Activated T-cell treated with anti-CD3 and anti-CD28 coated beads, Interleukin-2, amount 50 U/mL, for 48 hours (primary cell): ENCODE measurements at places on chromosomes 6 and 20.

DNA sequence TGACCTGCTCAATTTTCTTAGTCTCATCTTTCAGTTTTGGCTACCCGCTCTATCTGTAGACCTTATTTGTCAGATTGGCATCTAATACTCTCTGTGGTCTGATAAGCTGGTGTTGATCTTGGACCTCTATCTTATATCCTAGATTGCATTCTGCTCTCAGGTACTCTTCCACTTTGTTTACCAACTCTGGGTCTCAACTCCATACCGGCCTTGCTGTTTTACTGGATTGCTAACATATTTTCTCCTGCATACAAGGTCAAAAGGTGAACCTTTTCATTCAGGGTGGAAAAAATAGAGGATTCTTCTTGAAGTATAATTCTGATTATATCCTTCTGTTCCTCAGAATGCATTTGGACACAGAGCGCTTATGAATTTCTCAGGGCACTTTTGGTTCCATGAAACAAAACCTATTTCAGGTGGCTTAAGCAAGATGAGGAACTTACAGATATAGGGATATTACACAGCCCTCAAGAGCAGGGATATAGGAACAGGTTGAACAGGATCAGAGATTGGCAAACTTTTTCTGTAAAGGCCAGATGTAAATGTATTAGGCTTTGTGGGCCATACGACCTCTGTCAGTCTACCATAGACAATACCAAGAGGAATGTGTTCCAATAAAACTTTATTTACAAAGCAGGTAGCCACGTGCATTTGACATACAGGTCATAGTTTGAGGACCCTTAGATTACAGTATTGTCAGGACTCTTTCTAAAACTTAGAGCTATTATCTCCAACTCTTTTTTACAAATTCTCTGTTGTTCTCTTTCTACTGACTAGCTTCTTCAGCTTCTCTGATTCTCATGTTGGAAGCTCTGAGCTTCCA is 2.5 kb upstream of the SH3BGRL2 start:
- no peak for DNase-seq

GRCh38 chr20:25586877-25587276 is 1.5 kb upstream of the NINL start:
- DNase-seq = no peak

DNA sequence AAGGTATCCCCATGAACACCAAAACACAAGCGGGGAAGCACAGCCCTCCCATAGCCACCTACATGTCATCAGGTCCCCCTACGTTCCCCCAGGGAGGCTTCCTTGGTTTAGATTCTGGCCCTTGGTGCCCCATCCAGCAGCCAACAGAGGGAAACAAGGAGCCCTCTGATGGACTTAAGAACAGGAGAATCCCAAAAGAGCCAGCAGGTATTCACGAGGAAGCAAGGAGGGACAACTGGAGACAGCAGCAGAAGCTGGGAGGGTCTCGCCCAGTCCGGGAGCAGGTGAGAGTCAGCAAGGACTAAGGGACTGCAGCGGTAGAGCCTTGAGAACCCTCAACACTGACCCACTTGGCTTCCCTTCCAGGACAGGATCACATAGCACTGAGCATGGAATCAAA is 58.4 kb upstream of the TOP1 start:
- DNase-seq = no peak

GRCh38 chr20:54625497-54625896 is 150.1 kb downstream of the DOK5 start:
- DNase-seq = no peak

GRCh38 chr6:111536910-111537527 is 54.0 kb upstream of the REV3L start:
- no peak for DNase-seq

DNA sequence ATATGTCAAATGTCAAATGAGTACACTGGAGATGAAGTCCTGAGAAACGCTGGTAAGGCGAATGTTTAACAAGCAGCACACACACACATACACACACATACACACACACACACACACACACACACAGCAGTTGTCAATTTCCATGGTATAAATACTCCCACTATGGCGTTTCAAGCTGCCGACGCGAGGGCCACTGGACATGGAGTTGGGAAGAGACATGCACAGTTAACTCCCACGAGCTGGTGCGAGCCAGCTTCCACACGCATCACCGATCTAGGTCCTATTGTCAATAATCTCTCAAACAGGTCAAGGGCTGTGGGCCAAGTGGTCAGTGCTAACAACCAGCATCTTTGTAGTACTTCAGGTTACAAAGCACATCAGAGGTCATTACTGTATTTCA is 58.9 kb downstream of the TRERF1 start:
- peak; percentile 18 for DNase-seq

DNA sequence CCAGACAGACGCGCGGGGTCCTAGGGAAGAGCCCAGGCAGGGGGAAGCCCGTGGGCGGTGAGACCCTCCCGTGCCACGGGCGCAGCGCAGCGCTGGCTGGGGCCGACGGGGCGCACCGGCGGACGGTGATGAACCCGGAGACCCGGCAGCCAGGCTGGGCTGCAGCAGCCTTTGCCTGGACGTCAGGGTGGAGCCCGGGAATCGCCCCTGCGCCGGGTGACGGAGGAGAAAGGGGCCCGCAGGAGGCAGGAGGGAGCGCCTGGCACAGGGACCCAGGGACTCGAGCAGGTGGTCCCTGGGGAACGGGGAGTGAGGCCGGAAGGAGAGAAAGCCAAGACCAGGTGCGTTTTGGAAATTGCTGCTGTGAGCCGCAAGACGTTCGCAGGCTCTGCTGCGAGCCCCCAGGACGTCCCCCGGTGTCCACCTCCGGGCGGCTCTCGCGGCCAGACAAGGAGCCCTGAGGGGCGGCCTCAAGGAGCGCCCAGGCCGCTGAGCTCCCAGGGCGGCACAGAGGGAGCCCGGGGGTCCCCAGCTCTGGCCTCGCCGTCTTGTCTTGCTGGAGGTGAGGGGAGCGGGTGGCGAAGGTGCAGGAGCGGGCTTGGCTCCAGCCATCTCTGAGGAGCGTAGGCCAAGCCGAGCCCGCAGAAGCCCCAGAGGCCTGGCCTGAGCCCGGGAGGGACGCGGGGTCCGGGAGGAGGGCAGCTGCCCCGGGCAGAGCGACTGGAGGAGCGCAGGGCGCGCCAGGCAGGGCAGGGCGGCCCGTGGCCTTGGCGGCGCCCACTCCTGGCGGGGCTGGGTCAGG is 191.2 kb upstream of the PDE10A start:
- DNase-seq = no peak

GRCh38 chr20:4549711-4550259 is 171.9 kb upstream of the PRND start:
- DNase-seq = no peak

DNA sequence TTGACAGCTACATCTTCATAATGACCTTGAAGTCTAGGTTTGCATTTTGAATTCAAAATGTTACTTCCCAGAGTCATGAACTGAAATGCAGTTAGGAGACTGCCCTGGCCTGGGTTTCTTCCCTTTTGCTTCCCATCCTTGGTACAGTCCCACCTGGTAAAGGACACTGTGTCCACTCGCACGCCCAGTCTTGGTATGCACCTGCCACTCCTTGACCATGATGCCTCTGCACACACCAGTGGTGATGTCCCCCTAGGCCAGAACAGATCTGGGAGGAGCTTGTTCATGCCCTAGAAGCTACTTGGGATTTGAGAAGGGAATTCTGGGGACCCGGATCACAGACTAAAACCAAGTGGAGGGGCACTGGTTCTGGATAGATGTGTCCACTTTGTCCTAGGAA is 3.6 kb downstream of the PPP1R14C start:
- DNase-seq = no peak

- no peak for DNase-seq
Observed at GRCh38 chr20:17642404-17643269, 39.4 kb downstream of the RRBP1 start.

- no peak for DNase-seq
Observed at GRCh38 chr6:11952316-11952715, 59.8 kb upstream of the HIVEP1 start.

GRCh38 chr6:36323062-36323461 is 13.6 kb downstream of the BNIP5 start:
- no peak for DNase-seq

DNA sequence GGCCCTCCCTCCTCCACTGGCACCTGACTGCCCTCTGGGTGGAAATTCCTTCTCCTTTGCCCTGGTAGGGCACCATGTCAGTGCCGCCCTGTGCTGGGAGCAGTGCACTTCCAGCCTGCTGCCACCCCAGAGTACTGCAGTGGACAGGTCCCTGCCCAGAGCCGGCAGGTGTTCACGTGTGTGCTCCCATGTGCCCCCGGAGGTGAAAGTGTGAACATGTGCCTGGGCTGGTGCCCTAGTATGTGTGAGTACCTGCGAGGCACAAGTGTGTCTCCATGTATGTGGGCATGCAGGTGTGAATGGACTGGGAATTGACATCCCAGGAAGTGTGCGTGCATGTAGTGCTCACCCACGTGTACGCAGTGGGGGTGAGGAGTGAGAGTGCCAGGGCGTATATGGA is 29.4 kb downstream of the SDCBP2 start:
- DNase-seq = peak; percentile 67

DNA sequence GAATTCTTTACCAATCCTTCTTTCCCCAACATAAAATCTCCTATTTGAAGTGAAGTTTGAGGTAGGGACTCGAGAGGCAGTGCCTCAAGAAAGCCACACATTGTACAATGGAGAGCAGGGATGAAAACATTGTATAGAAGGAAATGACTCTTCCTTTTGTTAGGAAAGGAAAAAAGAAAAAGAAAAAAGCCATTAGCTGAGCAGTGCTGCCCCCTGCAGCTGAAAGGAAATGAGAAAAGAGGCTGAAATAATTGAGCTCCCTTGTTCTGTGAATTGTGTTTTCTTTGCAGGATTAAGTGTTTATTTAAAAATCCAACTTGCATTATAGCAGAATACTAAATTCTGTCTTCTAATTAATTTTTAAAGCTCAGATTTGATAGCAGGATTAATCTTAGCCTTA is 162.9 kb upstream of the SASH1 start:
- DNase-seq = no peak

- no peak for DNase-seq
Observed at GRCh38 chr20:63498960-63499337, at the start of gene EEF1A2. TSS of gene EEF1A2 (minus strand) at chr20:63499083. CDS start at chr20:63497763, 1,320 bp downstream.

DNA sequence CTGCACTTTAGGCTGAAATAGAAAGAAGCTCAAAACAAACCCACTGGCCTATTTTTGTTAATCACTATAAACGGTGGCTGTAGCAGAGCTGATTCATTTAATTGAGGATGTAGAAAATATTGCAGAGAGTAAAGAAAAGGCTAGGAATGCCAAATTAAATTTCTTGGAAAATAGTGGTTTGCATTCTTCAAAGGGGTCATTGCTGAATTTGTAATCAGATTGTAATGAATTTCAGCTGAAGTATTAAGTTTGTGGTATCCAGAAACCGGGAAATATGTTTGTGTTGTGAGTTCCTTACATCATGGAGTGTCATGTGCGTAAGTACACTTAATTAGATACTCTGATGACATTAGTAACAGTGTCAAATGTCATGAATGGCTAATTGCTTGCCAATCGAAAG is 203.0 kb downstream of the SAMD5 start:
- no peak for DNase-seq

DNA sequence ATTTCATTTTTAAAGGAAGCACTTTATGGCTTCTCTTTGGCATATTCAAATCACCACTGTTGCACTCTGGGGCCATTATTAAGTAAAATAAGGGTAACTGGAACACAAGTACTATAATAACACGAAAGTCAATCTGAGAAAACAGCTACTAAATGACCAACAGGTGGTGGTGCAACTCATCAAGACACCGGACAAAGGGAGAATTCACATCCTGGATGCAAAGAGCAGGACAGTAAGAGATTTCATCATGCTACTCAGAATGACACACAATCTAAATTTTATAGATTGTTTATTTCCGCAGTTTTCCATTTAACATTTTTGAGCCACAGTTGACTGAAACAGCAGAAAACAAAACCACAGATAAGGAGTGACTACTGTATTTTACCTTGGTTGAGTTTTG is 27.6 kb upstream of the LY86 start:
- DNase-seq = no peak

DNA sequence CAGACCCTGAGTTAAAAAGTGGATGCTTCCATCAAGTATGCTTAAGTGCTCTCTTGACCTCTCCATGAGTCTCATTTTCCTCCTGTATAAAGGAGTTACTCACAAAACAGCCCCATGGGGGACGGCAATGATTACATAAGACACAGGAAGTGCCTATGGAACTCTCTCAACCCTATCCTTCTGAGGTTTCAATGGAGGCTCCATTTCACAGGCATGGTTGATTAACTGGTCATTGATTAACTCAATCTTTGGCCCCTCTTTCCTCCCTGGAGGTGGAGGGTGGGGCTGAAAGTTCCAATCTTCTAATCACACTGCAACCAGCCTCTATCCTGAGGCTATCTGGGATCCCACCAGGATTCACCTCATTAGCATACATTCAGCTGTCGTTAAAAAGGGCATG is 29.3 kb downstream of the CST8 start:
- DNase-seq = no peak

GRCh38 chr6:45922728-45923351 is 92.8 kb downstream of the CLIC5 start:
- peak; percentile 72 for DNase-seq

- no peak for DNase-seq
Observed at GRCh38 chr20:63826753-63827152, 4.3 kb downstream of the ZBTB46 start.

DNA sequence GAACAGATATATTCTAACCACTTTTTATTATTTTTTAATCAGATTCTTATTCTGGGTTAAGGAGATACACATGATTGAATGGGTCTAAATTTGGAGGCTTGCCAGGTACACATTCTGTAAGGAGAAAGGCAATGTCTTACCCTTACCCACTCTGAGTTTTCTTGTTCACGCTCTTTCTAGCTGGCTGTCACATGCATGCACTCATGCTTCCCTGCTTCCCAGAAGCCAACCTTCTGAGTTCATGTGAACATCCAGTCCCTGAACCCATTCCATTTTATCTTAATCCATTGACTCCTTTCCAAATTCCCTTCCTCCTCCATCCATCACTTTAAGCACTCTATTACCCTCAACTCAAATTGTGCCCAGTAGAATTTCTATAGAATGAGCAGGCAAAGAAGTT is 17.5 kb upstream of the MOCS1 start:
- no peak for DNase-seq

DNA sequence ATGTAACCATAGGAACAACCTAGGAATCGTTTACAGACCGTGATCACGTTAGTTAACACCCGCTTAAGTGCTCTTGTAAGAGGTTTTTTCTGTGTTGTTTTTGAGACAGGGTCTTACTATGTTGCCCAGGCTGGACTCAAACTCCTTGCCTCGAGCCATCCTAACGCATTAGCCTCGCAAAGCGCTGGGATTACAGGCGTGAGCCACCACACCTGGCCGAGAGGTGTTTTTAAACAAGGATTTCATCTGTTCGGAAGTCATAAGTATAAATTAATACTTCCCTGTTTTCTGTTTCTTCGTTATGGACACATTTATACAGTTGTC is 727 bp downstream of the MRS2 start:
- no peak for DNase-seq
